ENCODE measurements at places on chromosomes 3 and 15.

DNA sequence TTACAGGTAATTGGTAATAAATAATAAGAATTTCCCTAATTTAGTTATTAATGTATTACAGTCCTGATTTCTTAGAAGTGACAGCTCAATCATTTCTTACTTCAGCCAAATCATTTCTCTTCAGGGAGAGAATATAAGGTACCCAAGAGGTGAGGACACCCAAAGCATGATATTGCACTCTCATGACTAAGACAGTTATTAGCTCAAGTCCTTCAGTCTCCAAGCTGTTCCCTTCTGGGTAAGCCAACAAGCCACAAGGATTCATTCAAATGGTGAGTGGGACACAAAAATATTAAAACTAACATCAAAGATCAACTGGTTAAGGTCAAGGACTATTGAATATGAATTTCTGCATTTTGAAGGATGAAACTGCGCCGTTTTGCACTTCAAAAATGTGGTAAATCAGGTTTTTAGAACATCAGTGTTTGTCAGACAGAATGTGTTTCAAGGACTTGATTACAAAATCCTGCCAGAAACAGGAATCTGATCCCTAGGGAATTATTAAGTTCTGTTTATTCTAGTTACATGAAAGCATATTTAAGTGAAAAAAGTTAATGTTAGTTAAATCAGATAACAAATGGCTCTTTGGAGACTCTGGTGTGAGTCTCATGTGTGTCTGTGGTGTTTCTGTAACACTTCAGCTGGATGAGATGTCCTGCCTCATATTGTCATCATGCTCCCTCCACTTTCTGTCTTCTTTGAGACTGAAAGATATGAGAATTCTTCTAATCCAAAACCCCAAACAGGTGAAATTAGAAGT lies 101.7 kb upstream of the COL8A1 start:
- ATAC-seq, result no peak

DNA sequence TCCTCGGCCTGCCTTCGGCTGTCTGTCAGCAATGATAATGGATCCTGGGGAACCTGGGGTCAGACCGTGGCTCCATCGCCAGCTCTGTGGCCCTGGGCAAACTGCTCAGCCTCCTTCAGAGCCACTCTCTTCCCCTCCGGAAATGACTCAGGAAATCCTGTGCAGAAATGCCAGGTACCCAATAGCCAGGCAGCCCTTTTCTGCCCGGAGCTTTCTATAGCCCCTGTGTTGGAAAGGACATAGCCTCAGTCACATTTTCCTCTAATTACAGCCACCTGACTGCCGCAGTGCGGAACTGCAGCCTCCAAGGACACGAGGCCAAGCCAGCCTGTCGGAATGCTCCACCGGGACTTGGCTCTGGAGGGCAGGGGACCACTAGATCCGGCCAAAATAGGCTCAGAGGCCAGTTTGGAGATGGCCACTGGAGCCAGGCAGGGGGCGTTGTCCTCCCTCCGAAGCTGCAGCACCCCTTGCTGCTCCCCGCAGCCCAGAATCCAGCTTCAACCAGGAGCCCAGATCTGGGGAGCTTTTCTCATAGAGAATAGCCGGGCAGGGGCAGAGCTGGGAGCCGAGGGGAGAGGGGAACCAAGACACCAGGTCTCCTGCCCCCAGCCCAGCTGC lies 11.6 kb upstream of the ZXDC start:
- peak; percentile 32 for ATAC-seq

DNA sequence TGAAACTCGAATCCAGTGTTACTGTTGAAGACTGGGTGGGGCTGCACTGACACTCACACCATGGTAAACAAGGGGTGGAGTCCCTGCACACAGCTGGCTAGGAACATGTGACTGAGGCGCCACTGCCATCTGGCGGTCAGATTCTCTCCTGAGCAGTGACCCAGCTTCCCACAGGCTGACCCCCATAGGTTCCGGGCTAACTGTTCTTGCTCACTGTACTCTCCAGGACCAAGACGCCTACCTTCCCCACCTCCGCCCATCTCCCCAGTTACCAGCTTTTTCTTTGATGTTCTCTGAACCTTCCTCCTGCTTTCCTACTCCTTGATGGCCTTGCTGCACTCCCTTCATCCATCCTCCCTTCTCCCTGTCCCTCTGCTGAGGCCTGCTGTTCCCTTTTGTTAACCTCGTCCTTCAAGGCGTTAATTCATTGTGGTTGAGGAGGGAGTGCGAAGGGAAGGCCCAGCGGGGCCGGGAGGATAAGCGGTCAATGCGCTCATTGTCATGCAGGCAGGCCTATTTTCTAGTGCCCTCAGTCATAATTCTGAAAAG lies 115.2 kb downstream of the ATP8B4 start:
- ATAC-seq, result peak; percentile 91

DNA sequence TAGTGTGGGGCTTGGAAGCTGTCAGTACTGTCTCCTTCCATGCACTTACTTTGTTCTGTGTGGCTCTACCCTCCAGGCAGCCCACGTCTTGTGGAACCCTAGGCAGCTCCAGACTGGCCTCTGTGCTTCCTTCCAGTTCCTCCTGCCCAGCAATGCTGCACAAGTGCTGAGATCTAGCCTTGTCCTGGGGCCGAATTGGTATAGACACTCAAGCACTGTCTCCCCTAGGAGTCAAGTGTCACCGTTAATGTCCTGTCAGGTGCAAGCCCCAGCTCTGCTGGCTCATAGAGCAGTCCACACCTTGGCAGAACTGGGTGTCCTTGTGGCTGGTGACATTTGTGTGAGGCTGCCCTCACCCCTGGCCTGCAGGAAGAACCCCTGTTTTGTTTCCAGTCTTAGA lies 130.1 kb downstream of the EEFSEC start:
- no peak for ATAC-seq

- no peak for ATAC-seq
Measured at GRCh38 chr3:100110162-100110561, 4.1 kb downstream of the FILIP1L start.
